Stimulated activated CD4-positive, alpha-beta T cell treated with anti-CD3 and anti-CD28 coated beads, Interleukin-15, amount 100 ng/mL, for 48 hours (primary cell): ENCODE measurements at places on chromosomes 1 and 21.

DNA sequence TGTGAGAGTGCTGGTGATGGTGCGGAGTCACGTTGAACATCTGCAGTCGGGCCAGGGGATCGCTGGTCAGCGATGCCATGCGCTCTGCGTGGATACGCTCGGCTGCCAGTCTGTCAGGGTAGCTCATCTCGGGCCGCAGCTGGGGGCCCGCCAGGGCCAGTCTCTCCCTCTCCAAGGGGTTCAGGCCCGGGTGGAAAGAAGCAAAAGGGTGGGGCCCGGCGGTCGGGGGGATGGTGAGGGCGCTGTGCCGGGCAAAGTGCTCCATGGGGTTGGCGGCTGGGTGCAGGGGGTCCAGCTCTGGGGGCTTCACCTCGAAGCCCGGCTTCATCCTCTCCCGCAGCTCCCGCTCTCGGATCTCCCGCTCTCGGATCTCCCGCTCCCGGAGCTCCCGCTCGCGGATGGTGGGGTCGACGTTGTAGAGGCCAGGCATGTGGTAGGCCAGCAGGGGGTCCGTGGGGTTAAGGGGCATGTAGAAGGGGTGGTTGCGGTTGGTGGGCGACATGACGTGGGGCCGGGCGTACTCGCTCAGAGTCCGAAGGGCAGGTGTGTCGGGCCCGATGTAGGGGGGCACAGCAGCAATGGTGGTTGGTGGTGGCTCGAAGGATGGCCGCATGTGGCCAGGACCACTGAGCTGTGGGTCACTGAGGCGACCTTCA lies 40.5 kb downstream of the SLC45A1 start:
- DNase-seq, result no peak

- no peak for DNase-seq
These were observed 149.3 kb downstream of the AK5 start for GRCh38 chr1:77430966-77431690.

GRCh38 chr1:38046884-38047602 lies 450 bp upstream of the POU3F1 start:
- DNase-seq, result peak; percentile 41

DNA sequence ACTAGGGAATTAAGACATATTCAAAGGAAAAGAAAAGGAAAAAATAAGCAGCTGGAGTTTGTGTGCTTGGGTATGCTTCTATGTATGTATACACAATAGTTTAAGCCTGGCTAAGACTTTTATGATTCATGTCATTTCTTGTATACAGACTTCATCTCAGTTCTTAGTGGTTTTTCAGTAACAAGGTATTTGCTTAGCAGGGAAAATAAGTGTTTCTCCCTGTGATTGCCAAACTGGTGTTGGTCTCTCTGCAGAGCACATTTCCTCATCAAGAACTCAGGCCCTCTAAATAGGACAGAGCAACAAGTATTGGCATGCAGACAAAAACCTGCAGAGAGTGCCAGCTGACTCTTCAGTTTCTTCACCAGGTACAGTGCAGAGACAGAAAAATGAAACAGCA lies 484.4 kb upstream of the ZRANB2 start:
- DNase-seq, result no peak

DNA sequence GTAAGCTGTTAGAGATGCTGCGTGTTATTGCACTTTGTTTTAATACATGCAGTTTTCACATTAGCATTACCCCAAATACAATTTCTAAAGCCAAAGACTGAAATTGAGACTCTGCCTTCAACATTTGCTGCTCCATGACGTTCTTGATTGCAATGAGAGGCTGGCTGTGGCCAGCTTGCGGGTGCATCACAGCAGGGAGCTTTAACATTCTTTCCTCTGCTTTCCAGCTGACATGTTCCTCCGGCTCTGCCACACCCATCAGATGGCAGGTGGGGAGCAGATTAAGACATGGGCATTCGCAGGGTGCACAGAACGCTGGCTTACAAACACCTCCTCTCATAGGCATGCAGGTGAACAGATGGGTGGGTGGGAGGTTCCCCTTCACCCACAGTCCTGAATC lies 314.1 kb downstream of the DISC1 start:
- DNase-seq, result no peak

DNA sequence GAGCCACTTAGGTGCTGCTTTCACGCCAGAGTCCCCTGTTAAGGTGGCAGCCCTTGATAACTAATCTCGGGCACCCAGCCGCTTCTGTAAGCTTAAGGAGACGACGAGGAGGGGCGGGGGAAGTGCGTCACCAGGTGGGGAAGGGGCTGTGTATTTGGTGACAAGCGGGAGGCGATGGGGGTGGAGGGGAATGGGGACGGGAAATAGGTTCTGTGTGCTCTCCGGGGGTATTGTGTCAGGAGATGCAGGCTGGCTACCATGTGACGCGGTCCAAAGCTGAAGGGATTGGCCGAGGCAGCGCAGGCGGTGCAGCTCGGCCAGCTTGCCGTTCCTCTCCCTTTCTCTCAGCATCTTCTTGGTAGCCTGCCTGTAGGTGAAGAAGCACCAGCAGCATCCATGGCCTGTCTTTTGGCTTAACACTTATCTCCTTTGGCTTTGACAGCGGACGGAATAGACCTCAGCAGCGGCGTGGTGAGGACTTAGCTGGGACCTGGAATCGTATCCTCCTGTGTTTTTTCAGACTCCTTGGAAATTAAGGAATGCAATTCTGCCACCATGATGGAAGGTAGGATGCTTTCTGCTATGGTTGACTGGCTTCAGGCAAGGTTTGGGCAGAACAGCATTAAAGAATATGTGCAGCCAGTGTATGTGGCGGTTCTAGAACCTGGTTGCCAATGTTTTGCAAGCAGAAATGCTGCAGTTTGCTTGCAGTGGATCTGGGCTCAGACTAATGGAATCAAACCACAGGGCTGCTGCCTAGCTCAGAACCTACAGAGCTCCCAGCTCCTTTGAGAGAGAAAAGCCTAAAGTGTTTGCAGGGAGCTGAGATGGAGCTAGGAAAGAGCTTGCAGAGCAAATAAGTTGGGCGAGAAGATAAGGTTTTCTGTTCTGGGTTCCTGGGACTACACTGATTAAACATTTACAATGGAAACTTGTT lies at the start of gene SGIP1:
Gene SGIP1 (plus strand): TSS at position 350 of the 937 bp plus-strand sequence. CDS start 206 bp downstream, at position 556.
- no peak for DNase-seq

DNA sequence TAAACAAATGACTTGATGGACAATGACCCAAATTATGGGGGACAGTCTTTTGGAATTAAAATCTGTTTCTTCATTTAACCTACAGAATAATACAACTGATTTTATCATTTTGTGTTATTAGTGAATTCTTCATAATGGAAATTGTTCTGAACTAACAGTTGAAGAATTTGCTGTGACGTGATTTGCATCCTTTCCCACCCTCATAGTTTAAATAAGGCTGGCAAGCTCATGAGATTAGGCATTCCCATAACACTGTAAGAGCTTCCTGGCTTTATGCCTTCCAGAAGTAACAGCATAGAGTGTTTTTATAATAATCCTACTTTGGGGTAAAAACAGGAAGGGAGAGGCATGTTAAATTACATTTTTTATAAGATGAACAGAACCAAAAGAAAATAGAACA lies 95.7 kb downstream of the ATP6V1G3 start:
- DNase-seq, result no peak

DNA sequence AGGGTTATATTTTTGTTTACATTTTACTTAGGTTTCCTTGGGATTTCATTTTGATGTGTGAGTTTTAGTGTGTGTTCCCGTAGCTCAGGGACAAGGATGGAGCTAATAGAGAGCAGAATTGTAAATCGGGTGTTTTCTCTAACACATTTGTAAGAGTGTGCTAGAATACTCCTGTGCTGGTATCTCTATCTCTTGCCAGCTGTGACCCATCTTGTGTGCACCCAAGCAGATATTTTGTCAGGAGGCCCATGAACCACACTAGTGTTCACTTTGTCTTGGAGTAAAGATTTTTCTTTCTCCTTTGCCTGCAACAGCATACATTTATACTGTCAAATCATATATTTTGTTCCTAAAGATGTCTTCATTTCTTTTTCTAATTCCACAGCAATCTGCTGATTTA lies 23.4 kb downstream of the KRTAP19-8 start:
- no peak for DNase-seq

- no peak for DNase-seq
These were observed 38.4 kb downstream of the STPG1 start for GRCh38 chr1:24374891-24375786.

DNA sequence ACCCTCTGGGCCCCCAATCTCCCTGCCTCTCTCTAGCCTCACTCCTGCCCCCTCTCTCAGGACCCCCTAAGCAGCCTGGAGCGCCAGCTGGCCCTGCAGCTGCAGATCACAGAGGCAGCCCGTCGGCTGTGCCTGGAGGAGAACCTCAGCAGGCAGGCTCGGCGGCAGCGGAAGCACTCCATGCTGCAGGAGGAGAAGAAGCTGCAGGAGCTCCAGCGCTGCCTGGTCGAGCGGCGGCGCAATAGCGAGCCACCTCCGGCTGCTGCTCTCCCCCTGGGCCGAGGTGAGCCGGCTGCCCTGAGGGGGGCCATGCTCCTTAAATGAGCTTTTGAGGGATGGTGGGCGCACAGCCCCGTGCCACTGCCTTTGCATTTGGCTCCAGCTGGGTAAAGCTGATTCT lies 6.2 kb downstream of the INAVA start:
- no peak for DNase-seq

DNA sequence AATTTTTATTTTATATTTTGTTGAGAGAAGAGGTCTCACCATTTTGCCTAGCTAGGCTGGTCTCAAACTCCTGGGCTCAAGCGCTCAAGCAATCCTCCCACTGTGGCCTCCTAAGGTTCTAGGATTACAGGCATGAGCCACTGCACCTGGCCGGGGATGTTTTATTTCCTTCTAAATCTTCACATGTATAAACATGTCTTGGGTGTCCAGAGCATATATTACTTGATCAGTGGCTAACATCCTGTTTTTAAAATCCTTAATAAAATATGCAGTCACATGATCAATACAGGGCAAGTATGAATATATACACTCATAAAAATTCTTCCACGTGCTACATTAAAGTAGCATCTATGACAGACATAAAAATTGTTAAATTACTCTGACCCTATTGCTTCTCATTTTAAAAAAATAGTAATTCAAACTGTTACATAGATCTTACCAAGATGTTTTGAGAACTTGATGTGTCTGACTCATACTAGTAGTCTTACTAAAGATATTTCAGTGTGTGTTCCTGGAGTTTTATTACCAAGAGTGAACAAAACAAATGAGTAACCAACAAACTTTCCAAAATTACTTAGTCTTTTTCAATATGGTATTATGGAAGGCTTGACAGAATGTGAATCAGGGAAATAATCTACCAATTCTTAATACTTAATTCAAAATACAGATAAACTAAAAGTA lies 222.5 kb downstream of the SLC45A1 start:
- DNase-seq, result no peak

GRCh38 chr1:4975856-4976255 lies 321.4 kb downstream of the AJAP1 start:
- no peak for DNase-seq

DNA sequence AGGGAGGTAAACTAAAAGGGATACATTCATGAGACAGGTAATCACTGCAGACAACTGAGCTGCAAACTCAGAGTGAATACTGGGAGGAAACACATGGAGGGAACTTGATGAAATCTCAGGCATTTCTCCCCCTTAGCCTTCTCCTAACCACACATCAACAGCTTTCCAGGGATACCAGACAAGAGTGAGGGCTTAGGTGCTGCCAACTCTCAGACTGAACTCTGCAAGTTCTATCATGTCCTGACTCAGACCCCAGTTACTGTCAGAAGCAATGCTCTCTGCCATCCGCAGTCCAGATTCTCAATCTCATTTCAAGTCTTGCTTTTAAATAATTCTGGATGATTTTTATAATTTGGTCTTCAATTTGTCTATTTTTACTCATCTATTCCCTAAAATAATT lies 267.3 kb downstream of the LTN1 start:
- no peak for DNase-seq

- no peak for DNase-seq
These were observed 221.9 kb upstream of the DUSP10 start for GRCh38 chr1:221963742-221964141.

GRCh38 chr1:182262425-182262824 lies 129.2 kb downstream of the GLUL start:
- DNase-seq, result no peak

GRCh38 chr1:185291159-185291558 lies 25.9 kb downstream of the IVNS1ABP start:
- DNase-seq, result no peak

DNA sequence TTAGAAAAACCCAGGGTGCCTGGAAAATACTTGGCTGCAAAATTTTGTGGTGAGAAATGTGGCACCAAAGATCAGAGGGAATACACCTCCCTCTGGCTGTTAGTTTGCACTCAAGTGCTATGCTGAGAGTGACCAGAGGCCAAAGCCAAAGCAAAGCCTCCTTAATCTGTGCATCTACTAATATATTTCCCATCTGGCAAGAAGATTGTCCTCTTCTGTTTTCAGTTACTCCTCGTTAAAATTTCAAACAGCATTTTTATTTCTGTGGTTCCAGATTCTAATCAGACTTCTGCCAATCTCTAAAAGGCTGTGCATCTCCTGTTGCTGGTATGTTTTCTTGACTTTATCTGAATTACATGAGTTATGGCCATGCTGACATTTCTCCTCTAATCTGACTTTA lies 327.4 kb downstream of the TBX15 start:
- DNase-seq, result no peak

GRCh38 chr21:37503848-37504467 lies 137.4 kb downstream of the DYRK1A start:
- DNase-seq, result no peak

DNA sequence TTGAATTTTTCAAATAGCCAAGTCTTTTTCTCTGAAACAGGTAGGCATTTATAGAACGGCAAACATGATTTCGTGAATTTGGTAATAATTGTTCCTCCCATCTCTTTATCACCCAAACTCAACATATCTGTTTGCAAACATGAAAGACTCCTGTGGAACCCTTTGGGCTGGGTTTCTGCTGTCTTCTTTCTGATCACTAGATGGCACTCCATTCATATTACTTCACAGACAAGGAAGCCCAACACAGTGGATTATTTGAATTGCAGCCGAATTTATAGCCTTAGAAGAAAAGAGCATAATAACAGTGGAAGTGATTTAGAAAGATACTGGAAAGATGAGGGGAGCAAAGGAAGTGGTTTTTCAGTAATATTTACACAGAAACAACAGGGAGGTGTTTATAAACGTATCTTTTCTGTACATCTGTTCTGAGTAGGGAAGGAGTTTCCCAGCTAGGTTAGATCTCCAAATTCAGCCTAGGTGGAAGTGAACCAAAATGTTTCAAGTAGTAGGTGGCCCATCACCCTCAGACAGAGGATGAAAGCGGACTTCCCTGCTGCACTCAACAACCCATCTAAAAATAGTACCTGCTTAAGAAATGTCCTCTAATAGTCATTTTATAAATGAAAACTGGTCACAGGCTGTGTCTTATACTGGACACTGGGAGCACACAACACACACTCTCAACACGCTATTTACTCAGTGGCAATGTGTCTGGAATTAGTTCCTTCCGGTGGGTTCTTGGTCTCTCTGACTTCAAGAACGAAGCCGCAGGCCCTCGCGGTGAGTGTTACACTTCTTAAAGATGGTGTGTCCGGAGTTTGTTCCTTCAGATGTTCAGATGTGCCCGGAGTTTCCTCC lies 67.6 kb downstream of the MAP3K21 start:
- DNase-seq, result no peak

DNA sequence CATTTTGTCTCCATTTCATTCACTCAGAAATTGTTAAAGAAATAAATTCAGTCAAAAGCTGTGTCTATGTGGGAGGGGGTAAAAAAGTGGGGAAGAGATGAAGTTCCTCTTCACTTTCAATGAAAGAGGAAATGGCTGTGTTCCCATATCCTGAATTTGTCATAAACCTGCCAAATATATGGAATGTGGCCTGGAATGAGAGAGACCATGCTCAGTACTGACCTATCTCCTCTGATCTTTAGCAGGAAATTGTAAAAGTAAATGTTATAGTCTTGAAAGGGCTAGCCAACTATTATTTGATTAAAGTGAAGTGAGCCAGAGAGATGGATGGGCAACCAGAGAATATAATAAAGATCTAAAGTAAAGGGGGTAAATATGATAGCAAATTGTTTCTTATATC lies 130.3 kb upstream of the C21orf91 start:
- DNase-seq, result no peak
